Activated naive CD4-positive, alpha-beta T cell treated with anti-CD3 and anti-CD28 coated beads for 36 hours (primary cell): ENCODE measurements at places on chromosomes 7 and 10.

GRCh38 chr7:1884583-1885350, 214.7 kb downstream of the ELFN1 start:
- no peak for DNase-seq

DNA sequence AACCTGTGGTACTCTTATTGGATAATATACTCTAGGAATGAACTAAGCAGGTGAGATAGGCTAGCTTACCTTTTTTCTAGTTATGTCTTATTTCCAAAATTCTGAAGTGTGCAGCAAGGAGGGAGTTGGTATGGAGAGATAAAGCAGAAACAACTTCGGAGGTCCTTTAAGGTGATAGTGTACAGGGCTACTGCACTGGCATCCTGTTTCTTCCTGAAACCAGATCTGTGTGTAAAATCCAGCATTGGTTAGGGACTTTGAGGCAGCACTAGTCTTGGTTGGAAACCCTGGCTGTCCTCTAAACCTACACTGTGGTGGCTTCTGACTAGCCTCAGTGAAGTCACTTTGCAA, 66.9 kb upstream of the STRIP2 start:
- DNase-seq, result no peak

- DNase-seq, result no peak
Measured at GRCh38 chr7:38554586-38554985, 76.6 kb downstream of the AMPH start.

GRCh38 chr7:2437136-2437535, 33.7 kb downstream of the CHST12 start:
- DNase-seq, result no peak

DNA sequence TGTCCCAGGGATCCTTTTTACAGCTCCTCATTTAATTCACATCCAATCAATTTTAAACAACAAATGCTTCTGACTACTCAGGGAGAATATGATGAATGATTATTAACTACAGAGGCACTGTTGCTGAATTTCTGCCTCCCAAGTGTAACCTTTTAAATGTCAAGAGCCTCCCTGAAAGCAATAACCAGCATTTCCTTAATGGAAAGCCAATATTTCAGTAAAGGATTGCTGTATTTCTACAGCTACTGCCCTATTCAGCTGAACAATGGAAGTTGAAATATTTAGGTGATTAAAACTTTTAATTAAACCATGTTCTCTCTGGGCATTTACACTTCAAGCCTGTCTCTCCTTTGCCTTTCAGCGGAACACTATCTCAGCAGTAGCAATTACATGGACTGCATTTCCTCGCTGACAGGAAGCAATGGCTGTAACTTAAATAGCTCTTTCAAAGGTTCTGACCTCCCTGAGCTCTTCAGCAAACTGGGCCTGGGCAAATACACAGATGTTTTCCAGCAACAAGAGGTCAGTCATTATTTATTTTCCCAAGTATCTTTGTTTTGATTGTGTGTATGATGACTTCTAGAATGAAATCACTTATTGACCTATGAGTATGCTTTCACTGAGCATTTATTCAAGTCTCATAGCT, 304.7 kb downstream of the BICC1 start:
- DNase-seq, result no peak

DNA sequence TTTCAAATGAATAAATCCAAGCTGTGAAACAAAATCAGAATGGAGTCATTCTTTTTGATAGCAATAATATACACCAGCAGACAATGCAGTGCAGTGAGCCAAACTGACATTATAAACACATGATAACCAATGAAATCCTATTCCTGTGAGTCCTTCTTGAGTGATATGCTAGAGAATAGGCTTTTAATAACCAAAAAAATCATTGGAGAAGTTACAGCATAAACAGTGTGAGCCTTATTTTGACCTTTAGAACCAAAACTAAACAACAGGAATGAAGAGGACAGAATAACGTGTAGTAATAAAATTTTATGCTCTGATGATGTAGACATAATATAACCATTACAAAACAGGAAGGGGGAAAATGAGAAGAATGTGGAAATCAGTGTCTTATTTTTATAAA, 8.7 kb downstream of the HUS1 start:
- DNase-seq, result no peak

DNA sequence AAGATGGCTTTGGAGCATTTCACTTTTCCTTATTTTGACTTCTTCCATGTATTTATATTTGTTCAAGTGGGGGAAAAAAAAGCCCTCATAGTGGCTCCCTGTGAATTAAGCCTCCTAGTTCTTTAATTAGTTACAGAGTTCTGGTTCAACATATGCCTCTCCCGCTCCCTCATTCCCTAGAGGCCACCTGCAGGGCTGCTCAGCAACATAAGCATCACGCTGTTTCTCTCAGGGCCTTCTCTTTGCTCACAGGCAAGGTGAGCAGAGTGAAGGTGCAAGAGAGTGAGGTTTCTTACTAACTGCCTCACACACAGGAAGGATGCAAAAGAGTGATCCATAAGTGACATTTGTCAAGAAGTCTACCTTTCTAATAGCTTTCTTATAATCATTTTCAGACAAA, 196.7 kb downstream of the SEMA3E start:
- DNase-seq, result no peak
